ENCODE measurements at places on chromosomes 4 and X.
A peak's percentile ranks its signal among the peaks of the same experiment; 100 is the strongest.

DNA sequence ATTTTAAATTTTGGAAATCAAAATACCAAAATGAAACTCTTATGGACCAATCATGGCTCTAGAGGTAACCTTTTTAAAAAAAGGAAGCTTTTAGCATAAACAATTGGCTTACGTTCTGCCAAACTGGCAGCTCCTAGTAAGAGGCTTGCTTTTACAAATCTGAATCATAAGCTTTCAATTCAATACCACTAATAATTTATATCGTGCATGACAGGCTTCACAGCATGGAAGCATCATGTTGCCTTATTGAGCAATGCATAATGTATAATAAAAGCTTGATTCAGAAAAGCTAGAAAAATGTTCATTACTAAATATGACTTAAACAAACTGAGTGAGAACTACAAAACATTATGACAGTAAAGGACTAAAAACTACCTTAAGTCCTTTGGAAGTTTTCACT is 280.9 kb downstream of the IQCM start:
- no peak for DNase-seq

- DNase-seq, result no peak
These were observed 4.8 kb upstream of the CXCL13 start for GRCh38 chr4:77600521-77601451.

- no peak for DNase-seq
These were observed 40.5 kb upstream of the CDKN2AIP start for GRCh38 chr4:183403961-183404360.

GRCh38 chrX:861340-861890 is 230.8 kb downstream of the SHOX start:
- no peak for DNase-seq

GRCh38 chrX:38293741-38294140 is 33.6 kb downstream of the RPGR start:
- DNase-seq, result no peak

DNA sequence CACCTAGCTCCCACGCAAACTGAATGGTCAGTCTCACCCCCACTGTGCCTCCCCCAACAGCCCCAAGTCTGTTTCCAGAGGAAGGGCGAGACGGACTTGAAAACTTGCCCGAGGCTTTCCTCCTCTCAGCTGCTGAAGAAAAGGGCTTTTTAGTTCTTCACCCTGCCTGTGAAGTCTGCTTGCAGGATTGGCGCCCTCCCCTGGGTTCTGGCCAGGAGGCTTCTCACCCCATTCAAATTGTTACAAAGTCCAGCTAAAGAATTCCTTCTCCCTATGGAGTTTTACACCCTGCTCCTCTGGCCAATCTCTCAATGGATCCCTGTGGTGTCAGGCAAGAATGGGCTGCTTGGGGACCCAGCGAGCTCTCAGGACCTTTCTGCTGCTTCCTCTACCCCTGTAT is 241.0 kb downstream of the AFF2 start:
- no peak for DNase-seq

GRCh38 chrX:3815896-3816664 is 102.6 kb upstream of the PRKX start:
- DNase-seq, result peak; percentile 80

GRCh38 chr4:146329050-146329716 is 114.8 kb downstream of the REELD1 start:
- no peak for DNase-seq

GRCh38 chr4:77393996-77394395 is 211.6 kb upstream of the CXCL13 start:
- DNase-seq, result no peak

DNA sequence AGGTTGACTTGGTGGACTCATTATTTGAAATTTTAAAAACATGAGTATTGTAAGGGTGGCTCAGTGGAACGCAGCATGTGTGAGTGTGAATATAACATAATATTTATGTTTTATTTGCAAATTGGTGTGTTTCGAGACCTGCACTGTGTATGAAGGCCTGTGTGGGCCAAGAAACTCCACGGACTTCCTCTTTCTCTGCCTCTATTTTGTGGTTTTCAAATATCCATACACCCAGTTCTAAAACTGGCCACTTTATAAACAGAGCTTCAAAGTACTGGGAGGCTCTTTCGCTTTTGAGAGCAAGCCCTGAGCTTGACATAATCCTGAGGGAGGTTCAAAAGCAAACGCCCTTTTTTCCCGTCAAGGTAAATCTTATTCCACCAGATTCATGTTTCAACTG is 187.7 kb downstream of the GPAT3 start:
- no peak for DNase-seq

GRCh38 chr4:76987685-76988084 is 38.1 kb downstream of the SEPTIN11 start:
- DNase-seq, result no peak

GRCh38 chrX:97766501-97767095 is 882.9 kb downstream of the RPA4 start:
- DNase-seq, result no peak

- no peak for DNase-seq
These were observed 16.6 kb downstream of the DCK start for GRCh38 chr4:71009890-71010588.

All from suprapubic skin (tissue), 4 donors.